ENCODE measurements at places on chromosomes 1 and 21.
A peak's percentile ranks its signal among the peaks of the same experiment; 100 is the strongest.

- no peak for DNase-seq
Measured at GRCh38 chr1:59244891-59245290, 52.0 kb upstream of the FGGY start.

- peak; percentile 22 for DNase-seq
Measured at GRCh38 chr1:29752141-29752540, 515.8 kb downstream of the PTPRU start.

- DNase-seq: no peak
Measured at GRCh38 chr1:88088481-88088880, 595.6 kb upstream of the PKN2 start.

- DNase-seq: no peak
Measured at GRCh38 chr1:6093071-6093470, 47.4 kb downstream of the KCNAB2 start.

- no peak for DNase-seq
Measured at GRCh38 chr1:165451691-165452090, 6.8 kb upstream of the RXRG start.

DNA sequence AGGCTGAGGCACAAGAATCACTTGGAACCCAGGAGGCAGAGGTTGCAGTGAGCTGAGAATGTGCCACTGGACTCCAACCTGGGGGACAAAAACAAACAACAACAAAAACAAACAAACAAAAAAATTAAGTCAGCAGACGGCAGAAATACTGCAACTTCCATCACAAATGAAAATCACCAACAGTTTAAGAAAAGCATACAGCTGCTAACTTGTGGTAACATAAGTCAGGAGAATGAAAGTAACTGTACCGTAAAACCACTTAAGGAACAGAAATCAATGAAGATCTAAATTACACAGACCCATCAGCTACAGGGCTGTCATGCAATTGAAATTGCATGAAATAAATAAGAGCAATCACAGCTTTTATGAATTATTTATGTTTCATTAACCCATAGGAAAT is 25.0 kb downstream of the MCOLN2 start:
- no peak for DNase-seq
